ENCODE measurements at places on chromosomes 4 and X.

DNA sequence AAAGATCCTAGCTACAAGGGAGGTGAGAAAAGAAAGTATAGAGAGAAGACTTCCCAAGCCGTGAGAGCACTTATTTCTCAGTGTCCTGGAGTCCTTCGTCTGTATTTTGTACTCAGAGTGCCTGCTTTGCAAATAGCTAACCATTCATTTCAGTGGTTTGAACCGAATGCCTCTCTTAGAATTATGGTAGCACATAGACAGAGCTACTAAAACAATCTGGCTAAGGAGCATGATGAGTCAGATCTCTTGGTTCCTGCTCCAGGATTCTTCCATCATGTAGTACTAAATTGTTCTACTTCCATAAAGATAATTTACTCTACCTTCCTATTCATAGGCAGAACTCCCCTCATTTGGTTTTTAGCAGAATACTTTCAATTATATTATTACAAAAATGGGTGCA is 946.6 kb downstream of the STIM2 start:
- DNase-seq = no peak

- DNase-seq = no peak
These were observed 1081.8 kb upstream of the GRID2 start for GRCh38 chr4:91222014-91222413.

GRCh38 chrX:103310555-103311398 is at the start of gene BEX2:
TSS of gene BEX2 (minus strand) at chrX:103310990. CDS start at chrX:103309976, 1,014 bp downstream.
- peak; percentile 58 for DNase-seq

- no peak for DNase-seq
These were observed 165.1 kb upstream of the TTC29 start for GRCh38 chr4:147110473-147111367.

DNA sequence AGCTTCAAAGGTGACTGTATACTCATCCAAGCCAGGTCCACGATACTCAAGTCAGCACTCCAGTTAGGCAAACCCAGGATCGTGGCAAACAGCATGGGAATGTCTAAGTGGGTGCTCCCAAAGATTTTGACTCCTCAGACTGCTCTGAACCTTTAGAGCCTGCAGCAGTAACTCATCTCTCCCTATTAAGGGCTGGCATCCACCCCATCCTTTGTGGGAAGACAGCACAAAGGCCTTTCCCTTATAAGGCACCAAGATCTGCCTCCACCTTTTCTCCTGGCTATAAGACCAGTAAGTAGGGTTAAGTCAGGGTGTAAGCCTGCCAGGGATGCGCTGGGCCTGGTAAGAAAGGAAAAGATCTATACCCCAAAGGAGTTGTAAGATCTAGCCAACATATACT is 23.6 kb upstream of the SLC25A43 start:
- no peak for DNase-seq

GRCh38 chr4:132827522-132827921 is 321.6 kb upstream of the PCDH10 start:
- no peak for DNase-seq

DNA sequence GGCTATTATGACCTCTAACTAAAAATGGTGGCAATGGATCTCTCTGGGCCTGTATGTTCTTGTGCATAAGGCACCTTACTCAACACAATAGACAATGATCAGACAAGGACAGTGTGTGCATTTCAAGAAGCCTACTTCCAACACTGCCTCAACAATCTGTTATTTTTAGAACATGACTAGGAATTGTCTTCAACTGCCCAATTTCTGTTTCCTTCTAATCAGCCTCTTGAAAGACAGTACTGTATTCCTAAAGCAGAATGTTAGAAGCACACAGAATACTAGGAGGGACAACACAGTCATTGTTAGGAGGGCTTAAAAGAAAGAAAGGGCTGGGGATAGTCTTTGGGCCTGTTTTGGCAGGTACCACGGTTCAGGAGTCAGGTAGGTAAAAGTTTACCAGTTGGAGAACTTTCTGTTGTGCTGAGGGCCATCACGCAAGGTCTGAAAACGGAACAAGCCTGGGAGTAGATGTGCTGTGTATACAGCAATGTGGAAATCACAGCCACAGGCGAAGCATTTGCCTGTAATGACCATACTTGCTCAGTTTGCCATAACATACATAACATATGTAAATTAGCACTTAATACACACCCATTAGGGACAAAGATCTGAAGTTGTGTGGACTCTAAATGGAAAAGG is 100.8 kb upstream of the ATXN3L start:
- DNase-seq = no peak

- no peak for DNase-seq
These were observed 16.4 kb downstream of the TMEM31 start for GRCh38 chrX:103727115-103727514.

DNA sequence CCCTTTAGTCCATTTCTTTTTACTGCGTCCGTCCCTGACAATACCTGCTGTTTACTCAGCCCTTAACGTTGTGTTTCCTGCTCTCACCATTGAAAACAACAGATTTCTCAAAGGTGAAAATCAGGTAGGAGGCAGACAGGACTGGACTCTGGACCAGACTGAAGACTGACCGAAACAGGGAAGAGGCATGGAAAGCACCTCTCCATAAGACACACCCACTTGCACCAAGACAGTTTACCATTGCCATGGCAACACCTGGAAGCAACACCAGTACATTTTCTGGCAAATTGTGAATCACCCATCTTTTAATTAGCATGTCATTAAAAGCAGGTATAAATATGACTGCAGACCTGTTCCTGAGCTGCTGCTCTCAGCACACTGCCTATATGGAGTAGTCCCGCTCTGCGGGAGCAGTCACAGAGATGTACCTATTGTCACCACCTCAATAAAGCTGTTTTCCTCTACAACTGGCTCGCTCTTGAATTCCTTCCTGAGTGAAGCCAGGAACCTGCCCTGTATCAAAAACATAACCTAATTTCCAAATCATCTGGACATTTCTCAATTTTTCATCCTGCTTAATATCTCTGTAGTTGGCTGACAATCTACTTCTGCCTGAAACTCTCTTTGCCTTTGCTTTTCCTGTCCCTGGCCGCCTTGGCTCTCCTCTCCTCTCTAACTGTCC is 117.0 kb downstream of the RNF150 start:
- no peak for DNase-seq

DNA sequence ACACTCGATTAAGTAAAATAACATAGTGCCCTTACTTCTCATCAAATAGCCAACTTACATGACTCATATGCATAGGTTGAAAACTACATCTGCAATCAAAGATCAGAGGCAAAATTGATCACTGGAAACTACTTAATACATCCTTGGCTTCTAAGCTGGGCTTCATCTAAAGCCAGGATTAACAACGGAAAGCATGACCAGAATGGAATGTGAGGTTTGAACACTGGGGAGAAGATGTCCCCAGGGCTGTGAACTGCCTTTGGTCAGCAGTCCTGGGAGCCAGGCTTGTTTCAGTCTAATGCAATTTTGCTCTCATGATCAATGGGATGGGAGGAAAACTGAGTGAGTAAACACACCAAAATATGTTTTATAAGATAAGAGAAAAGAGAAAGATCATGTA is 192.5 kb upstream of the TTC29 start:
- no peak for DNase-seq

- no peak for DNase-seq
These were observed 756.7 kb upstream of the SLIT2 start for GRCh38 chr4:19494961-19495360.

DNA sequence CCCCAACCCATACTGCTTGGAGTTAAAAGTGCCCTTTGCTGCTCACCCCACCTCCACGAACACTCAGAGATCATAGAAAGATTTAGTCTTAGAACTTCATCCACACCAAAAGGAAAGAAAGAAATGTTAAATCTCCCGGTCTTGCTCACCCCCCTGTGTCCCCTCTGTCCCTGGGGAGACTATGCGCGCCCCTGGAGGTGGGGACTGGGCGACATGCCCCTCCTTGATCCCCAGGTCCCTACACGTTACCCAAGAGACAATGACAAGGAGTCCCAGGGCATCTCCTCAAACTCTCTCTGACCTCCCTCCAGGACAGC is 620 bp downstream of the ITM2A start:
- no peak for DNase-seq

GRCh38 chrX:39244147-39244546 is 442.9 kb downstream of the MID1IP1 start:
- DNase-seq = no peak

DNA sequence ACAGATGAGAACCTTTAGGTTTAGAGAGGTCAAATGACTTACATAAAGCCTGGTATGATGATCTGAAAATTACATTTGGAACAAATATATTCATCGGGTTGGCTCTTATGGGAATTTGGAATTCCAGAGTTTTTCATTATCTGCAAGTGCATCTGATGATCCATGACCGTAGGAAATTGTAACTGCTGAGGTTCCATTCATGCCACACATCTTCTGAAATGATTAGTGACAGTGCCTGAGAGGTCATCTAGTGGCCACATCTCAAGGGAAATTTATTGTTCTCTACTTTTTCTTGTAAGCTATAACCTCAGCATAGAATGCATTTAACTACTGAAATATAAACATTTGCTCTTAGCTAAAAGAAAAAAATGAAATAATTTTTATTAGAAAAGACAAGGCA is 105.8 kb upstream of the NWD2 start:
- DNase-seq = no peak

Measured in NCI-H1694 (cell line).